ENCODE measurements at places on chromosomes 7 and 10.

DNA sequence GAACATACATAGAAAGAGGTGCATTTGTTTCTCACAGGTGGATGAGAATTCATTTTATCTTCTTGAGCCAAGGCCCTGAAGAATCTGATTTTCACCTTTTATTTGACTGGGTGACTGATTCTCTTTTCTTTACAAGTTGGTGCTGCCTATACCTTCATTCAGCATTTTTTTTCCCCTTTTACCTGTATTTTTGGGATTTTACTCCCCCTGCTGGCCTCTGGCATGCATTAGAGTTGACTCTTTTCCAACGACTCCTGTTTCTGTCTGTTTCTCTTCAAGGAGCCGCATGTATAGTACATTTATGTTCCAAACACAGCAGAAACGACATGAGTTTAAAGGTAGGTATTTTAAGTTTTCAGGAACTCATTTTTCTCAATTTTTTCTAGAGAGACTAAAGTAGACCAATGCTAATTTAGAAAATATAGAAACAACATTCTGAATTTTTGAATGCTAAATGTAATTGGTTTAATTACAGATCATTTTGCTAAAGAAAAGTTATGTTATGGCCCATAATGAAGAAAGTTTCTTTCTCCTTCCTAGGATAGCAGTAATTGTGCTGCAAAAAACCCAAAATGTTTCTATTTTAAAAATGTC lies 149.8 kb upstream of the HDAC9 start:
- DNase-seq: peak; percentile 27

- DNase-seq: no peak
Measured at GRCh38 chr10:100364175-100364574, 17.1 kb downstream of the SCD start.

DNA sequence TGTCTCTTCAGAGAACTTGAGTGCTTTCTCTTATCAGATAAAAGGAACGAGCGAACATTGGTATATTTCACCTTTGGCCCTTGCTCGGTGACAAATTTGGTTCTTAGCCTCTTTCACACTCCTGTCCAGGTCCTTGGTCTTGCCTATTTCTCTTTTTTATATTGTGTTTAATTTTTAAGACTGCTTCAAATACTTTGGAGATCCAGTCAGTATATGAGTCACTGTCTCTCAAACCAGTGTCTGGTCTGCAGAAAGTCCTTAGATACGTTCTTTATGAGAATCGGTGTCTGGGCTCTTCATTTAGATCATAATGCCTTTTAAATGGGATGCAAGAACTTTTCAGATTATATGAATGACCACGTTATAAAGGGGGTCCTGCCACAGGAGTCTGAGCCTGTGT lies 55.0 kb downstream of the PIK3AP1 start:
- DNase-seq: no peak

- peak; percentile 80 for DNase-seq
Measured at GRCh38 chr7:78226059-78226719, 427.6 kb downstream of the PHTF2 start.

- no peak for DNase-seq
Measured at GRCh38 chr7:131032786-131033185, 294.9 kb upstream of the MKLN1 start.

- no peak for DNase-seq
Measured at GRCh38 chr7:66076462-66077329, 1.1 kb downstream of the ASL start.

- no peak for DNase-seq
Measured at GRCh38 chr7:141366091-141366621, 185.1 kb upstream of the AGK start.

DNA sequence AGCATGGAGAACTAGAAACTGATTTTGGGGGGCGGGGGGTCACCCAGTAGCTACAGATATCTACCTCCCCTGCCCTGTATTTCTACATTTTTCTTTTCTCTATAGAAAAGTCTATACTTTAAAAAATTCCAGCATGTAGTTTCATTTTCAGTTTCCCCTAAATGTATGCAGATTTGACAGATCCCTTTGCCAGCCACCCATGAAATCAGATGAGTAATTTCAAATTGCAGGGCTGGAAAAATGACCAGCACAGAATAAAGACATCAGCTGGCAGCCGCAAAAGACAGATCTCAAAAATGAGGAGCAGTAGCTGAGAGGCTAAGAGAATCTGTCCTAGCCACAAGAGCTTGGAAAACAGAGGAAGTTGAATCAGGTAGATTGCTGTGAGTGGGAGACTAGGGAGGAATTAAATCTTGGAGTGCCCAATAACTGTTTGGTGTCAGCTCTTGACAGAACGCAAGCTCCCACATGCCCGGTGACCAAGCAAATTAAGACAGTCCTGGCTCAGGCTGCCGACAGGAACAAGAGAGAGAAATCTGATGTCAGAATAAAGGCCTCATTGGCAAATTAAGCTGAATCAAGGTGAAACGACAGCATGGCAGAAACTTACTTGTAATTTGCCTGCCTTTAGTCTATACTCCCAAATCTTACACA lies 24.5 kb downstream of the ADRB1 start:
- DNase-seq: no peak

- DNase-seq: no peak
Measured at GRCh38 chr7:105905209-105905909, 29.0 kb upstream of the ATXN7L1 start.

- no peak for DNase-seq
Measured at GRCh38 chr7:29885626-29886025, 79.3 kb downstream of the WIPF3 start.

DNA sequence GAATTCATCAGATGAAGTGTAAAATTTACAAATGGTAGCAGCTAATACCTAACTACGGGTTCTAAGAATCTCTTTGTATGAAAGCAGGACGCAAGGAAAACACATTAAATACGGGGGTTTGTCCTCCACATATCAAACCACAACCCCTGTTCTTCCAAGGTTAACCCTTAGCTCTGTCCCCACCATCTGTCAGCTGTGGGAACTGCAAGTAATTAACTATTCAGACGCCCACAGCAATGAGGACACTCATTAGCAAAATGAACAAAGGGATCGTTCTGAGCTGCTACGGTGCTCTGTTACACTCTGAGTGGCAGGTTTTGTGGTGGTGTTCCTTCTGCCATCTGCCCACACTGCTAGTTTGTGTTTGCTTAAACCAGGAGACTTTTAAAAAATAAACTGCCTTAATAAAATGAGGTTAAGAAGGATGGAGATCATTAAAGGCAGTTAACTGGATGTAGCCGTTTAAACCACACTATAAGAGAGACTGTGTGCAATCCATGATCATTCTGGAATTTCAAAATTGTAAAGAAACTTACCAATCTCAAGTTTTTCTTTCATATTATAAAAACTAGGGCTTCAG lies 51.4 kb downstream of the C10orf67 start:
- peak; percentile 34 for DNase-seq

GRCh38 chr7:100464210-100464660 lies at the start of gene SPACDR:
Gene SPACDR, minus strand, starts transcription at chr7:100464260. Its CDS starts 235 bp downstream, at chr7:100464025.
- DNase-seq: no peak

- no peak for DNase-seq
Measured at GRCh38 chr7:87057210-87057609, 2.2 kb downstream of the ELAPOR2 start.

GRCh38 chr7:151420144-151420543 lies 10.3 kb upstream of the WDR86 start:
- no peak for DNase-seq

GRCh38 chr7:7672545-7673239 lies 32.1 kb downstream of the UMAD1 start:
- no peak for DNase-seq

GRCh38 chr7:83517035-83517700 lies 131.8 kb downstream of the SEMA3E start:
- DNase-seq: no peak

Measured in NCI-H1092 (cell line).